Stimulated activated CD4-positive, alpha-beta T cell treated with anti-CD3 and anti-CD28 coated beads, Interleukin-1b, Interleukin-23, amount 100 ng/mL, for 1 hour (primary cell): ENCODE measurements at places on chromosomes 6 and 20.

DNA sequence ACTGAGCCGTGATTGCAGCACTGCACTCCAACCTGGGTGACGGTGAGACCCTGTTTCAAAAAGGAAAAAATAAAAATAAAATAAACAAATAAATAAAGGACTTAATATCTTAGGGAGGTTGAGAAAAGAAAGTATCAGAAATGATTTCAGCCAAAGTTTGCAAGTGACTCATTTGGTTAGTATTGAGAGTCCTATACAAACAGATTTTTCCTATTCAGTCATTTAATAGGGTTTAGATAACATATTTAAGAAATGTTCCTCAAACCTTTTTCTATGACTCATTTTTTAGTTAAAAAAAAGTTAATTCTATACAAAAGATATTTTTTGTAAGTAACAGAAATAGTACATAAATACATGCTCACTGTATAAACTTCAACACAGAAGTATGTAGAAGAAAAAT is 235.1 kb downstream of the GJA1 start:
- no peak for DNase-seq

- DNase-seq, result no peak
Observed at GRCh38 chr6:123036648-123037047, 40.6 kb downstream of the CLVS2 start.

DNA sequence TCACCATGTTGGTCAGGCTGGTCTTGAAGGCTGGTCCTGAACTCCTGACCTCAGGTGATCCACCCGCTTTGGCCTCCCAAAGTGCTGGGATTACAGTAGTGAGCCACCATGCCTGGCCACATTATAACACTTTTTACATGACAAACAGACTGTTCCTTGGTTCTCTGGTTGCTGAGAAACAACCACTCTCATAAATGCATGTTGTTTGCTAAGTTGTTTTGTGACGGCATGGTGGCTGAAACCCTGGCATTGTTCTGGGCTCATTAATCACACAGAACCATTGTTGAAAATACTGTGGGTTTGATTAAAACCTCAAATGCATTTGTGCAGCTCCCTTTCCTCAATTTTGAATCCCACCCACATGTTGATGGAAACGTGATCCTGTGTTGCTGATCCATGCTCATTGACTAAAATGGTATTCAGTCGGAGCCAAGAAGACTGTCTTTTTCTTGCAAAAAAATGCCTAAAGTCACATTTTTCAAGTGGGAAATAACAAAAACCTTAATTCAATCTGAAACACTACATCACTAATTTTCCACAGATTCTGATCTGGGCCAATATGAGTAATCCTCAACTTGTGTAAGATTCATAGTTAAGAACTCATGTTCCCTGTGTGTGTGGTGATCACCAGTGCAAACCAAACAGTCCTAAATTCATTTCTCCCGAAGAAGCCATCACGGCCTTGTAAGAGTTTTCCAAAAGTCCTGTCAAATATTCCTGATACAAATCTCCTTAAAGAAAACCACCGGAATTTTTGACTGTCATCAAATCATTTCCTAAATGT is 132.8 kb downstream of the FNDC1 start:
- DNase-seq, result no peak

GRCh38 chr6:2171728-2172127 is 73.7 kb downstream of the GMDS start:
- DNase-seq, result no peak
